Suppressor macrophage treated with lipopolysaccharide for 1 hour (primary cell): ENCODE measurements at places on chromosomes 1 and 21.

GRCh38 chr1:32725615-32725982, 23.0 kb upstream of the SYNC start:
- DNase-seq = peak; percentile 66

DNA sequence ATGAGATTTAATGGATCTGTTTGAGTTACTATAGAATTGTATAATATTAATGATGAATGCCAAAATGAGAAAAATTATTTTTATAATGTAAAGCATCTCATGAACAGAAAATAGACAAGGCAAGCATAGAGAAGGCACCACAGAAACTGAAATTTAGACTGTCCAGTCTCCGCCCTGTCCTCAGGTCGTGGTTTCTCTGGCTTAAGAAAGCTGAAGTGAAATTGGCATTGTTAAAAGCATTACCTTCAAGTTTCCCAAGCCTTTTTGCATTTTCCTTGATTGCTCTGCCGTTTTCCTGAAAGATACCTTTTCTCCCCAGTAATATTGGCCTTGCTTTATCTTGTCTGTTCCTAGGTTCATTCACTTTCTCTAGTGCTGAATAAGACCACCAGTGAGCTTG, 58.0 kb downstream of the VPS13D start:
- no peak for DNase-seq

DNA sequence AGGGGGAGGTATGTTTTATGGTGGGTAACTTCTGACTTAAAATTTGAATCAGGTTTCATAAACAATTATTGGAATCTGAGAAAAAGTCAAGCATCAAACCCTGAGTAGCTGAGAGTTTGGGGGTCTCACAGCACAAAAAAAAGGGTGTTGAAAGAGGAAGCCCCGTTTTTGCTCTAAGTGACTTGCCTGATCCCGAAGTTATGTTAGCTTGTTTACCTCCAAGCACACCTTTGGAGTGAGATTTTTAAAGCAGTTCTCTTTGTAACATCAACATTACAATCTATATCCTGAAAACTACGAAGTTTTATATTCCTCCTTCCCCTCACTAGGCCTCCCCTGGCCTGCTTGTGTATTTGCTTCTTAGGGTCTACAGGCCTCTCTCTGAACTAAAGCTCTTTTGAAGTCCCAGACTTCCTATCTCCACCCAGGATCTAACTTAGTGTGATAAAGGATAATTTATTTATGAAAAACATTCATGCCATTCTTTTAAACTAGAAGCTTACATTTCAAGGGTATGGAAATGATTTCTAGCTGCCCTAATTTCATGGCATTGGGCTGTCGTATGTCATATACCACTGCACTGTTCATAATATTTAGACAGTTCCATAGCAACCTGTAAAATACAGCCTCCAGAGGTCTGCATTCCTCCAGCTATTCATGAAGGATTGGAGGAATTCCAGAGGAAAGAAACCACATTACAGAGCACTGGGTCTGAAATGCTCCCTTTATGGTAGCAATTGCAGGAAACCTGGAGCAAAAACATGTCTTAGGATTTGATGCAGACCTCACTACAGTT, 36.1 kb upstream of the RGS1 start:
- no peak for DNase-seq

DNA sequence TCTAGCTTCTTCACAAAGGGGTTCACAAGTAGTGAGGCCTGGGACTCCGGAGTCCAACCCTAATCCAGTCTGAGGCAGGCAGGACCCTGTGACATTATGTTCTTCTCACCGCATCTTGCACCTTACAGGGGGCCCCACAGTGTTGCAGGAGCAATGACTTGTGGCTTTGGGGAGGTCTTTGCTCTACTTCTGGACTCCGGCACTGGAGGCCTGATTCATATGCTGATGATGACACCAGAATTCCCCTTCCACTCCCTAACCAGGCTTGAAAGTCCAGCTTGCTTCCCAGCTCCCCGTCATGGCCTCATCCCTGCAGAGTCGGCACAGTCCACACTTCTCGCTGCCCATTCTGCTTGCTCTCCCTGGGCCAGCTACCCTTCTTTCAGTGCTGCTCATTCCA, 96.3 kb upstream of the SLC44A3 start:
- DNase-seq = peak; percentile 89

DNA sequence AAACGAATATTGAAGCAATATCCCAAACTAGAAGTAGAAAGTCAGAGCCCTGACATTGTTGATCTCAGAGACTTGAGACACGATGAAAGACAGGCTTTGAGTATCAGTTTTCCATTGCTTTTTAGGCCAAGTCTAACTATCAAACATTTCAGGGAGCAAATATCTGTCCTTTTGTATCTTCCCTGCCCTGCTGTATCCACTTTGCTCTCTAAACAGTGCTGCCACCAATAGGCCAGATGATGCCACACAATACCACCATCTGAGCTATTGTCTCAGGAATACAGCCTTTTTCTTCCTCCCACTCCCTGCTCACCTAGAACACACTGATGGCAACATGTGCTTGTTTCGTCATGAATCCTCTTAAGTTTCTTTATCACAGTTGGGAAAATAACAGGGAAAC, 62.6 kb upstream of the SPAG17 start:
- no peak for DNase-seq

- DNase-seq = no peak
These were observed 14.8 kb upstream of the SLC45A1 start for GRCh38 chr1:8303141-8303540.
